ENCODE measurements at places on chromosomes 5 and 9. TPM values are rescaled to one million over a fixed set of nuclear protein-coding genes. Genes with fewer than 3 reads are reported as not detected.

The HACD4 gene
- 1.4 TPM for total RNA-seq

The ITK gene
- total RNA-seq = 0.36 TPM

DNA sequence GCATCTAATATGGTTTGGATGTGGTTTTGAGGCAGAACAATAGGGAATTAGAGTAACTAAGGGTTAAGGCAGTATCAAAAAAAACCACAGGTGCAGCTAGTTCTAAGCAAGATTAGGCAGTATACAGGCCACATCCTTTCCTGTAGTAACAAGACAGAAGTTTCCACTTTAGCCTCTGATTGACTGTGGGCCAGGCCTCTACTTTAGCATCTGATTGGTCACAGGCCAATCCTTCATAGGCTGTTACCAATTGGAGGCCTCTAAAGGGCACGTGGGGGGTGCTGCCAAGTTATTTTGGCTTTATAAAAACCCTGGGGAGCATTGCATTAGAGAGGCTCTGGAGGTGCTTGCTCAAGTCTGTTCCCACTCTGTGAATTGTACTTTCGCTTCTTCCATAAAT, 144.1 kb upstream of the ST8SIA4 start:
- no peak overlapping the region for H3K27ac ChIP-seq
- no peaks in the 10 kb centered on the region for H3K27me3 ChIP-seq
- H3K4me1 ChIP-seq = no peaks in the 10 kb centered on the region
- no peak overlapping the region for H3K4me3 ChIP-seq
- no peak for DNase-seq

- H3K27ac ChIP-seq = no peak overlapping the region
- DNase-seq = no peak
- no peak overlapping the region for H3K4me3 ChIP-seq
- H3K4me1 ChIP-seq = no peaks in the 10 kb centered on the region
- H3K36me3 ChIP-seq = no peaks in the 10 kb centered on the region
- no peaks in the 10 kb centered on the region for H3K27me3 ChIP-seq
Observed at GRCh38 chr5:82749461-82749820, 327.8 kb downstream of the TMEM167A start.

All from endodermal cell (in vitro differentiated cells).